ENCODE measurements at places on chromosomes 13 and 19.
A peak's percentile ranks its signal among the peaks of the same experiment; 100 is the strongest.

GRCh38 chr19:55443045-55443823, at the start of gene SHISA7:
TSS of gene SHISA7 (minus strand) at chr19:55443300. CDS start at chr19:55442863, 437 bp downstream.
- DNase-seq: no peak

DNA sequence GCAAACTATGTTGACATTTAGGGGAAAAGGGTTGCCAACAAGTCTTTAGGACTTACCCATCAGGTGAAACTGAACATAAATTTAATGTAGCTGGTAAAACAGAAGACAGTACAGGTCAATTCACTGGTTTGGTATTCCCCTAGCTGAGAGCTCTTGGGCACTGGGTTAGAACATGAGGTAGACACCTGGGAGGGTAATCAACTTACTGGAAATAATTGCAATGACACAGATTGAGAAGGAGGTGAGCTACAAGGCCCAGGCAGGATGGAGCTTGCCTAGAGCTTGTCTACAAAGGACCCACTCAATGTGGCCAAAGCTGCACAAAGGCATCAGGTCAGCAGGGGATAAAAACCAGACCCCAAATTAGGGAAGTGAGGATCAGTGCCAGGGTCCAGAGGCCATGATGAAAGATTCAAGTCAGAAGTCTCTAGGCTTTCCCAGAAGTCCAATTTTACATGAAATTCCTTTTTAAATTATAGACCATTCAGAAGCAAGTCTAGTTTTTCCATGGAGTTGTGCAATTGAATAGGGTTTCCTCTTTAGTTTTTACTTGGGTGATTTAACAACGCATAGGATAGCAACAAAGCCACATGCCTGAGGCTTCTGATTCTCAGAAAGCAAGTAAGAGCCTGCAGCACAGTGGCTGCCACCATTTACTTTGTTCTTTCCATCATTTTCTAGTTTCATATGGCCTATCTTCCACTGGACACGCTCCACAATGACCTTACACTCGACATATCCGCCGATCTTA, 194.0 kb downstream of the NDFIP2 start:
- no peak for DNase-seq

DNA sequence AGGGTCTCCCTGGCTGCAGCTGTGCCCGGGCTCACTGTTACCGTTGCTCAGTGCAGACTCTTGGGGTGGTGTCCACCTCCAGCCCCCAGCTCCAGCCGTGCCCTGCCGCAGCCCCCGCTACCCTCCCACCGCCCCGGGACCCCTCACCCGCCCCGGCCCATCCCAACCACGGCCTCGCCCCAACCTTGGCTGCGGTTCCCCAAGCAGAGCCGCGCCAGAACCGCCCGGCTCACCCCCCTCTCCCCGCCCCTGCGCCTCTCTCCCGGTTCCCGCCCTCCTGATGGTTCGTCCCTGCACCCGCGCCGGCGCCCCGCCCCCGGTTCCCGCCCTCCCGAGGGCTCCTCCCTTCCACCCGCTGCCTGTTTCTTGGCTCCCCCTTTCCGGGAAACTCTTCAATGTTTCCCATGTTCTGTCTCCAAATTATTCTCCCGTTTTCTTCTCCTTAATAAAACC, 40.3 kb downstream of the ANKRD10 start:
- DNase-seq: no peak

DNA sequence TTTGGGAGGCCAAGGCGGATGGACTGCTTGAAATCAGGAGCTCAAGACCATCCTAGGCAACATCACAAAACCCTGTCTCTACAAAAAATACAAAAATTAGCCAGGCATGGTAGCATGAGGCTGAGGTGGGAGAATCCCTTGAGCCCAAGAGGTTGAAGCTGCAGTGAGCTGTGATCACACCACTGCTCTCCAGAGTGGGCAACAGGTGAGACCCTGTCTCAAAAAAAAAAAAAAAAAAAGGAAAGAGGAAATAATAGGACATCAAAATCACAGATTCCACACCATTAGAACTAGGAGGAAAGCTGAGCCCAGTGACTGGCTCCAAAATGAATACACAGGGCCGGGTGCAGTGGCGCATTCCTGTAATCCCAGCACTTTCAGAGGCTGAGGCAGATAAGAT, 3.2 kb upstream of the ZNF8 start:
- no peak for DNase-seq

DNA sequence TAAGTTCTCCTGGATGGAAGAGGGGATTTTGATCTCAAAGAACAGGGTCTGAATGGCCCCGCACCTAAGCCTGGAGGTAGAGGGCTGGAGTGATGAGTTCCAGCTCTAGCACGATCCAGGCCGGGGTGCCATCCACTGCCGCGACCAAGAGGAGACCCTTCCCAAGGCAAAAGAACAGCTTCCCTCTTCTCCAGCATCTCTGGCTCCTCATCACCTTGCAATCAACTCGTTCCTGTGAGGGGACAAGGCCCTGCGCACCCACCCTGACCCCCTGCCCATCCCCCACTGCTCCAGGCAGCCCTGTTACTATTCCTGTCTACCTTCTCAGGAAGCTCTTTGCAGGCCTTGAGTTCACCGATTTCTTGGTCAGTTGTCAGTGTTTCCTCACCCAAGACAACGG, 17.8 kb downstream of the COL4A1 start:
- DNase-seq: no peak

- DNase-seq: peak; percentile 88
Observed at GRCh38 chr13:111031531-111031961, 83.6 kb upstream of the ARHGEF7 start.

GRCh38 chr13:40333226-40333625, 333.2 kb downstream of the FOXO1 start:
- DNase-seq: no peak

DNA sequence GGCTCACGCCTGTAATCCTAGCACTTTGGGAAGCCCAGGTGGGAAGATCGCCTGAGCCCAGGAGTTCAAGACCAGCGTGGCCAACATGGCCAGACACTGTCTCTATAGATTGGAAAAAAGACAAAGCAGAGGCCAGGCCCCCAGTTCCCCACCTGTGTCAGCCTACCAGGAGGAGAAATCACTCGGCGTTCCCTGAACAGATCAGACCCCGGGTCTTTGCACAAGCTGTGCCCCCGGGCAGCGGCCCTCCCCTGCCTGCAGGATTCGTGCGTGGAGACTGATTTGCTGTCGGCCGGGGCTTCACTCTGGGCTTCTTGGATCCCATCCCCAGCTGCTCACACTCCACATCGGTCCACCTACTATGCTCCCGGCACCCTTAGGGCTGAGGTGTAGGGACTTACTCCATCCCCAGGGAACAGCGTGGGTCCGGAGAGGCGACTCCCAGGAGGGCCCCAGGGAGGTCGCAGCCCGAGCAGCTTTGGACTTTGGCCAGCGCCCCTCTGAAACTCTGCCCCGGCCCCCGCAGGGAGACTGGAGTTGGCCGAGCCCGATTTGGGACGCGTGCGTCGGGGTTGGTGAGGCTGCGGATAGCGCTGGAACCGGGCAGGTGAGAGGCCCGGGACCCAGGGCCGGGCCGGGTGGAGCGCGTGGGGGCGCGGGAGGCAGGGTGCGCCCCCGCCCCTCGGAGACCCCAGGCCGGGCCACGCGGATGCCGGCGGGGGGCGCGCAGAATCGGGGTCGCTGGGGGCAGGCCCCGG, 515 bp upstream of the EFNA2 start:
- DNase-seq: no peak

DNA sequence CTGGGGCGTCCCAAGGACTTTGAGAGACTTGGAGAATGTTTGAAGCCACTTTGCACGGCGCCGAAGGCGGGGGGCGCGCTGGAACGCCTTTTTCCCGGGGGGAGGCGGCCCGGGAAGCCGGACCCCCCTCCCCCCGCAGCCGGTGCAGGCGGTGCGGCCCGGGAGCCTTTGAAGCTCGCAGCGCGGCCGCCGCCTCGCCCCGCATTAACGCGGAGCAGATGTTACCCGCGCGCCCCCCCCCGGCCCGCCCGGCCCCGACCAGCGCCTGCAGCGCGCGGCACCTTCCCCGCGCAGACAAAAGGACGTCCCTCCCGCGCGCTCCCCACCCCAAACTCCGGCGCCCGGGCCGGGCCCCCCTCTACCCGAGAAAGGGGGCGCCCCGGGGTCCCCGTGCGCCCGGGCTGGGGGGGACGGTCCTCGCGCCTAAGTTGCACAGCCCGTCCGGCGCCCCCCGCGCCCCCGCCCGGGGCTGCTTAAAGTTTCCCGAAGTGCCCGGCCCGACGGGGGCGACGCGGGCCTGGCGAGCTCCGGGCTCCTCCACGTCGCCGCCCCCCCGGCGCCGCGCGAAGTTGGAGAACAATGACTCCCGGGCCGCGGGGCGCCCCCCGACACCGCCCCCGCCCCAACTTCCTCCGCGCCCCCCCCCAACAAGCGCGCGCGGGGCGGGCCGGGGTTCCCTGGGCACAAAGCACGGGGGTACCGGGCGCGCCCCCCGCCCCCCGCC, 685 bp downstream of the TCF3 start:
- DNase-seq: no peak

DNA sequence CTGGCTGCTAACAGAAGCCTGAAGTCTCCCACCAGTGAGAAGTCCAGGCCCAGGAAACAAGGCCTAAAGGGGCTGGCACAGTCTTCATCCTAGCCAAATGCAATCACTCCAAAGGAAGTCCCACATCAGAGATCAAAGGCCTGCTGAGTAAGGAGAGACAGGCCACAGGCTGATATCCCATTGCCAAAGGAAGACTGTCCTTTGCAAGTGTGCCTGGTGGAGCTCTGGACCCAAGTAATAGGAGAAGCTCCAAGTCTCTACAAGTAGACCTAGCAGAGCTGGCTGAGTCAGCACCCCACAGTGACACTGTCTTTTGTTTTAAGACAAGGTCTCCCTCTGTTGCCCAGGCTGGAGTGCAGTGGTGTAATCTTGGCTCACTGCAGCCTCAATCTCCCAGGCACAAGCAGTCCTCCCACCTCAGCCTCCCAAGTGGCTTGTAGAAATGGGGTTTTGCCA, 4.5 kb downstream of the DBP start:
- no peak for DNase-seq

GRCh38 chr19:3880471-3881271, at the start of gene ATCAY:
TSS of gene ATCAY (plus strand) at chr19:3880685. CDS start at chr19:3885768, 5,083 bp downstream.
- no peak for DNase-seq

GRCh38 chr19:12034620-12035019, 859 bp downstream of the ZNF433 start:
- DNase-seq: no peak

DNA sequence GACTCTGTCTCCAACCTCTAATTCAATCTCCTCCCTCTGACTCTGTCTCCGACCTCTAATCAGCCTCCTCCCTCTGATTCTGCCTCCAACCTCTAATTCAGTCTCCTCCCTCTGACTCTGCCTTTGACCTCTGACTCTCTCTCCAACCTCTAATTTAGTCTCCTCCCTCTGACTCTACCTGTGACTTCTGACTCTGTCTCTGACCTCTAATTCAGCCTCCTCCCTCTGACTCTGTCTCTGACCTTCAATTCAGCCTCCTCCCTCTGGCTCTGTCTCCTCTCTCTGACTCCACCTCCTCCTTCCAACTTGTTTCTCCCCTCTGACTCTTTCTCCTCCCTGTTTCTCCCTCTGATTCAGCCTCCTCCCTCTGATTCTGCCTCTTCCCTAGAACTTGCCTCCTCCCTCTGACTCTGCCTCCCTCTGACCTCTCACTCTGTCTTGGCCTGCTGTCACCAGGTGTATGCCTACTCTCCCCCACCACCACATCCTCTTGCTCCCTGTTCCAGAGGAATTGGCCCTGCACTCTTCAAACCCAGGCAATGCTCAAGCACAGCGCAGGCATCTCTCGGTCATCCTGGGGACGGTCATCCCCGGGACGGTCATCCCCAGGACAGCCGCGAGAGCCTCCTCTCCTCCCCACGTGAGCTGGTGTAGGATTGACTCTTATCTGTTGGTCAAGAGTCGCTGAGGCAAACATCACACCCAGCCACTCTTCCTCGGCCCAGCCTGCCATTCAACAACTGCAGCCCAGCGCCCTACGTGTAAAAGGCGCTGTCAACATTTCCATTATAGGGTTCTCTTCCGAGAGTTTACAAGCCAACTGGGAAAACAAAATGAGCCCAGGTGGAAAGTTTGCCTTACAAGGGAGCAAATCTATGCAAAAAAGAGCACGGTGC, 60.2 kb downstream of the ZIC5 start:
- DNase-seq: no peak

GRCh38 chr19:29940971-29941585, 961 bp upstream of the URI1 start:
- DNase-seq: no peak

DNA sequence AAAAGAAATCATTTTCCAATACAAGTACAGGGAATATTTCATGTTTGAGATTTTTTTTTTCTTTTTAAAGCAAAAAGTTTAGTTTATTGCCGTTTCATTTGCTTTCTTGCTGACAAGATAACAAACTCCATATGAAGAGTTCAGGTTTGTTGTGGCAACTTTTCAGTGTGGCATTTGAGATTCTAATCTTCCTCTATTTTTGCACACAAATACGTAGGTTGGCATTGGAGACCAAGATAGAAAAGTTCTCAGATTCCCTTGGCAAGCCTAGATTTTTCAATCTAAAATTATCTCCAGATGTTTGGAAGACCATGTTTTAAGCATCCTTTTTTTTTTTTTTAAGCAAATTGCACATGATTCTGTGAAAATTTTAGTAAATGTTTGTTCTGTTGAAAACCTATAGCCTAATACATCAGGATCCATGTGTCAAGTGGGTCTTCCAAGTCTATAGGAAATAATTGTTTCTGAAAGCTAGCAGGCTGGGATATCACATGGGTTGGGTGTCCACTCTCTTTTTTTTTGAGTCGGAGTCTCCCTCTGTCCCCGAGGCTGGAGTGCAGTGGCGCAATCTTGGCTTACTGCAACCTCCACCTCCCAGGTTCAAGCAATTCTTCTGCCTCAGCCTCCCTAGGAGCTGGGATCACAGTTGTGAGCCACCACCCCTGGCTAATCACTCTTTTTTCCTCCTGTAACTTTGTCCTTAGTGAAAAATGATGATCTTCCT, 2.6 kb downstream of the GARRE1 start:
- no peak for DNase-seq

DNA sequence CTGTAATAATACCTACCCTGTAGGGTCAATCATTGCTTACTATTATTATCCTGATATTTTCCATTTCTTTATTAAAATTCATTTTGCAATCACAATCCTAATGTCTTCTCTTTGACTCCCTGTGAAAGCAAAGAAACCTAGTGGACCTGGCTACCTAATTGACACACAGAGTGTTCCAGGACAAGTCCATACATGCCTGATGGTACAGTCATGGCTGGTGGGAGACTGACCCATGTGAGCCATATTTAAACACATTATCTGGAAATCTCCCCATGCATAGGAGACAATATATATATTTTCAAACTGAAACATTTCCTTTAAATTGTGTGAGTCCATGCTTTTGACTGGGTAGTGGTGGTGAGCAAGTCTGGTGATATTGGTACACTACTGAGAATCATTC, 230.6 kb upstream of the DACH1 start:
- DNase-seq: no peak

GRCh38 chr13:72808917-72809500, 27.1 kb downstream of the PIBF1 start:
- DNase-seq: no peak

GRCh38 chr19:50952910-50953309, at the start of gene KLK5:
TSS of gene KLK5 (minus strand) at chr19:50953038. CDS start at chr19:50952657, 381 bp downstream.
- DNase-seq: no peak

GRCh38 chr19:1088416-1089010, 6.7 kb downstream of the POLR2E start:
- no peak for DNase-seq

DNA sequence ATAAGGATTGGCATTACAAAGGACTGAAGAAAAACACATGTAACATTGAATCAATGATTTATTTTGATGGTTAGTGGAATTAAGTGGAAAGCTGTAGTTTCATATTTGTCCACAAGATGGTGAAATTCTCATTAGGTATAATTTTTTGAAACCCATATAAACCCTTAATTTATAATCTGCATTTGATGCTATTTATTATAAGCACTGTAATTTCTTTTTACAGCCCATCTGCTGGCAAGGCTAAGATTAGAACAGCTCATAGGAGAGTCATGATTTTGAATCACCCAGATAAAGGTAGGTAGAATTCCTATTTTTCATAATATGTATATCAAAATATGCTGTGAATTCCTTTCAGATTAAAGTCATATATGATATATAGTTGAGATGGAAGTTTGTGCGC, 62.2 kb downstream of the DNAJC15 start:
- no peak for DNase-seq
